Ascending aorta (tissue), 2 donors: ENCODE measurements at places on chromosomes 16 and 17.

DNA sequence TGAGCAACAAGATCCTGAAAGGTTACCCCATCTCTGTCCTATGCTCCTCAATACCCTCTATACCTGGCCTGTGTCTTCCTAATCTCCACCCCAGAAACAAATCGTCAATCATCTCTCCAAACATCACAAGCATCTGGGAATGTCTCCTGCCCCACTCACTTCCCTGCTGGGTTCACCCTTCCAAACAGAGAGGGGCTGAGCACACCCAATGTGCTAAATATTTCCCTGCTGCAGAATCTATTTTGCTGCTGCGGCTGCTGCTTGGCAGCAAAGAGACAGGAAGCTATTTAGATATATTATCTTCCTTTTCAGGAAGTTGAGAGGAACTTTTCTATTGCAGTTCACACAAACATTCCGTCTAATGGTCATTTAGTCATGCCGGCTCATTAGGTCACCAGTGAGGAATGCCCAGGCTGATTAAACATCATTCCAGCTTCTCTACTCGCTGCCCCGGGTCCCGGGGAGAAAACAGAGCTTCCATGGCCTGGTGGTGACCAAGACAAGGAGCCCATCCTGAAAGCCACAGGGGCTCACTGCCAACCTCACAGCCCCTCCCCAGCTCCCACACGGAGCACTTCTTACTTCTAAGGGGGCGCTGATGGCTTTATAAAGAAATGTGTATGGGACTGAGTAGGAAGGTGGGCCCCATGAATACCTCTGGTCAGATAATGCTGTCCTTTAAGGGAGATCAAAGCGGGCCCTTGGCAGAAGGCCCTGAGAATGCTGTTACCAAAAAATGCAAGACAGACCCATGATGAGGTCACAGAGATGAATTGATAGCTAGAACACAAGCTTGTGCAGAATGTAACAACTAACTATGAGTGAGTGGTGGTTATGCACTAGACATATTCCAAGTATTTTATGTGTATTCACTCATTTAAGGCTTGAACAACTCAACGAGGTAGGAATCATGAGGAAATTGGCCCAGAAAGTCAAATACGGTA, 218.3 kb downstream of the SOX9 start:
- no peaks in the 10 kb centered on the region for H3K4me1 ChIP-seq
- H3K36me3 ChIP-seq: no peaks in the 10 kb centered on the region
- H3K27ac ChIP-seq: peak overlapping the region; percentile 18

GRCh38 chr17:17749921-17750320, 68.7 kb downstream of the RAI1 start:
- DNase-seq: no peak
- H3K27ac ChIP-seq: peak overlapping the region; percentile 57
- H3K36me3 ChIP-seq: no peaks in the 10 kb centered on the region
- peaks cover 22% of the 10 kb centered on the region for H3K4me1 ChIP-seq
- H3K27me3 ChIP-seq: no peaks in the 10 kb centered on the region
- no peak overlapping the region for H3K4me3 ChIP-seq

GRCh38 chr16:65105171-65105570, 16.7 kb downstream of the CDH11 start:
- H3K4me3 ChIP-seq: no peak overlapping the region
- no peaks in the 10 kb centered on the region for H3K36me3 ChIP-seq
- DNase-seq: no peak

DNA sequence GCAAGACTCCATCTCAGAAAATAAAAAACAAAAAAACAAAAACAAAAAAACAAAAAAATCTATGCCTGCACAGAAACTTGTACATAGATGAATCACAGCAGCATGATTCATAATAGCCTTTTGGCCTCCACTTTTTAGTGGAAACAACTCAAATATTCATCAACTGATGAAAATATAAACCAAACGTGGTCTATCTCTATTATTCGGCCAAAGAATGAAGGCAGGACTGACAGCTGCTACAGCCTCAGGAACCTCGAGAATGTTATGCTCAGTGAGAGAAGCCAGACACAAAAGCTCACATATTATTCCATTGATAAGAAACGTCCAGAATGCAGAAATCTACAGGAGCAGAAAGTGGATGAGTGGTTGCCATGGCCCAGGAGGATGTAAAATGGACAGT, 19.8 kb downstream of the PPL start:
- DNase-seq: no peak
- H3K4me1 ChIP-seq: no peaks in the 10 kb centered on the region
- H3K4me3 ChIP-seq: no peak overlapping the region
- H3K27me3 ChIP-seq: no peaks in the 10 kb centered on the region

DNA sequence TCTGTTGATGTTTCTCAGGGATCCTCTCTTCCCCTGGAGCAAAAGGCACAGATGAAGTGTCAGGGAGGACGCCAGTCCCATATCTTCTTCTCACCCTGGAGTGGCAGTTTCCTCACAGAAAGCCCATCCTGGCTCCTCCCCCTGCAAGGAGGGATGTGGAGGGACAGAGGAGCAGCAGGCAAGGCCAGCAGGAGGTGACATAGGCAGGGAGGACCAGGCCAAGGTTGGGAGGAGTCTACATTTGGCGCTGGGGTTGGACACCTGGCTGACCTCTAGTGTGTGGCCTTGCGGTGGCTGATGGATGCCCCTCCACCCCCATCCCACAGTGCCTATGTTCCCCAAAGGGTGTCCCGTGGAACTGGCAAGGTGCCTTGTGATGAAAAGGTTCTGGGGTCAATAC, 125.4 kb downstream of the SEC14L1 start:
- H3K27ac ChIP-seq: no peak overlapping the region
- no peak overlapping the region for H3K4me3 ChIP-seq
- H3K4me1 ChIP-seq: no peaks in the 10 kb centered on the region
- no peaks in the 10 kb centered on the region for H3K27me3 ChIP-seq

DNA sequence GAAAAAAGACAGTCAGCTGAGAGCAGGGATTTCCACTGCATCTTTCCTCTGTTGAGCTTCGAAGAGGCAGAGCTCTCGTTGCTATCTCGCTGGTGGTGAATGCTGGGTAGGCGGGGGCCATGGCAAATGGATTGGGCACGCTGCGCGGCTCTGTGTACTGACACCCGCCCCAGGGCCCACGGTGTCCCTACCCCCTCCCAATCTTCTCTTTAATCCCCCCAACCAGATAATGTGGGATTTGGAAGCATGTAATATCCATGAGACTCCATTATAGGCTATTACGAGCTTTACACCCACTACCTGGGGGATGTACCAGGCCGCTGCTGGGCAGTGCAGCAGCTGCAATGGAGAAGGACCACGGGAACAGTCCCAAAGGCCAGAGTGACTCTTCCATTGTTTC, 8.3 kb downstream of the PIPOX start:
- no peak overlapping the region for H3K27ac ChIP-seq
- H3K4me3 ChIP-seq: no peak overlapping the region
- DNase-seq: no peak
- H3K36me3 ChIP-seq: no peaks in the 10 kb centered on the region
- no peaks in the 10 kb centered on the region for H3K4me1 ChIP-seq

- H3K27me3 ChIP-seq: no peaks in the 10 kb centered on the region
- H3K27ac ChIP-seq: peak overlapping the region; percentile 77
- H3K36me3 ChIP-seq: no peaks in the 10 kb centered on the region
- H3K4me1 ChIP-seq: peaks cover 4% of the 10 kb centered on the region
- H3K4me3 ChIP-seq: no peak overlapping the region
These were observed 14.1 kb upstream of the MRTFB start for GRCh38 chr16:14056970-14057369.

GRCh38 chr17:60311936-60312335, 80.0 kb downstream of the USP32 start:
- peaks cover 3% of the 10 kb centered on the region for H3K4me1 ChIP-seq
- H3K36me3 ChIP-seq: no peaks in the 10 kb centered on the region
- no peak overlapping the region for H3K4me3 ChIP-seq
- DNase-seq: no peak

GRCh38 chr16:19598805-19599510, 43.5 kb downstream of the VPS35L start:
- no peak overlapping the region for H3K4me3 ChIP-seq
- H3K4me1 ChIP-seq: peaks cover 7% of the 10 kb centered on the region
- no peaks in the 10 kb centered on the region for H3K27me3 ChIP-seq
- no peak for DNase-seq

GRCh38 chr16:66927918-66928649, 2.7 kb upstream of the RRAD start:
- peaks cover 40% of the 10 kb centered on the region for H3K4me1 ChIP-seq
- peaks cover 5% of the 10 kb centered on the region for H3K36me3 ChIP-seq
- no peak for DNase-seq
- H3K27ac ChIP-seq: peak overlapping the region; percentile 84
- H3K4me3 ChIP-seq: no peak overlapping the region

GRCh38 chr17:17363638-17364337, 60.6 kb downstream of the NT5M start:
- no peak overlapping the region for H3K27ac ChIP-seq
- H3K36me3 ChIP-seq: no peaks in the 10 kb centered on the region
- H3K4me1 ChIP-seq: no peaks in the 10 kb centered on the region
- DNase-seq: peak; percentile 61
- H3K4me3 ChIP-seq: no peak overlapping the region

DNA sequence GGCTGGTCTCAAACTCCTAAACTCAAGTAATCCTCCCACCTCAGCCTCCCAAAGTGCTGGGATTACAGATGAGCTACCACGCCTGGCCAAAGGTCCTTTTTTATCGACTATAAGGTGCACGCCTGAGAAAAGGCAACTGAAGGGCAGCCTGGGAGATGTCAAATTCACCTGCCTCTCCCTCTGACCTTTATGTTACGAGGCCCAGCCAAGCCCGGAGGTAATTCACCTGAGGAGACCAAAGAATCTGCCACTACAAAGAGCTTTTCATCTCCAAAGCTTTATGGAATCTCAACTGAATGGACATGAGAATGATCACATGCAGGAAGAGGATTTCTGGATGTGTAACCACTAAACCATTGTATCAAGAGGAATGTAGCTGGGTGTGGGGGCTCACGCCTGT, 37.2 kb downstream of the LYRM1 start:
- no peak overlapping the region for H3K27ac ChIP-seq
- H3K4me3 ChIP-seq: no peak overlapping the region
- H3K4me1 ChIP-seq: no peaks in the 10 kb centered on the region
- H3K27me3 ChIP-seq: no peaks in the 10 kb centered on the region

- no peak overlapping the region for H3K4me3 ChIP-seq
- no peak overlapping the region for H3K27ac ChIP-seq
- no peaks in the 10 kb centered on the region for H3K36me3 ChIP-seq
- peaks cover 10% of the 10 kb centered on the region for H3K4me1 ChIP-seq
- no peaks in the 10 kb centered on the region for H3K27me3 ChIP-seq
- no peak for DNase-seq
These were observed 12.2 kb upstream of the RMI2 start for GRCh38 chr16:11333010-11333409.

GRCh38 chr16:85365120-85365519, 248.0 kb upstream of the GSE1 start:
- DNase-seq: no peak
- H3K27ac ChIP-seq: no peak overlapping the region
- H3K4me3 ChIP-seq: no peak overlapping the region
- peaks cover 11% of the 10 kb centered on the region for H3K4me1 ChIP-seq
- no peaks in the 10 kb centered on the region for H3K36me3 ChIP-seq
- no peaks in the 10 kb centered on the region for H3K27me3 ChIP-seq

DNA sequence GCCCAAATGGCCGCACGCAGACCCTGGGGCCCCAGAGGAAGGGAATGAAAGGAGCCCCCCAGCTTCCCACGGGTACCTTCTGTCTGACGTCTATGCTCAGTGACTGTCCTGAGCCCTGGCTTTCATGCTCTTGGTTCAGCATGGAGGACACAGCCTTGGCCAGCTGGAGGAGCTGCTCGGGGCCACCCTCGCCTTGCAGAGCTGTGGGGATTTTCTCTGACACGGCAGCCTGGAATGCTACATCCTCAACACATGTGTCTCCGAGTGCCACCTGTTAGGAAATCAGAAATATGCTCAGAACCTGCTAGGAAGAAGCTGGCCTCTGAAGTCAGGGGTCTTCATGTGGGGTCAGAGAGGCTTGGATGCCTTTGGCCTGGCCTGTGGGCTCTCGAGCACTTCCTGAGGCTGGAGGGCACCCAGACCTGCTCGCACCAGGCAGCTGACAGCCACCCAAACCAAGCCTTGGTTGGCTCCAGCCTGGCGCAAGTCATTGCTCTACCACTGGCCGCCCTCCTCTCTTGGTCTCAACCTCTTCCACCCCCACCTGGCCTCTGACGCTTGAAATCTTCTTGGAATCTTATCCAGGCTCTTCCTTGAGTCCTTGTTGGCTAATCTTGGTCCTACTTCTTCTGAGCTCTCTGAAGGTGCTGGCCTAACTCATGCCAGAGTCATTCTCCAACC, 63.7 kb upstream of the BCO1 start:
- no peak overlapping the region for H3K27ac ChIP-seq
- no peaks in the 10 kb centered on the region for H3K4me1 ChIP-seq
- no peak overlapping the region for H3K4me3 ChIP-seq
- no peaks in the 10 kb centered on the region for H3K36me3 ChIP-seq

GRCh38 chr16:27244363-27244755, 24.2 kb downstream of the NSMCE1 start:
- H3K4me1 ChIP-seq: peaks cover 52% of the 10 kb centered on the region
- no peaks in the 10 kb centered on the region for H3K27me3 ChIP-seq
- H3K4me3 ChIP-seq: no peak overlapping the region
- DNase-seq: no peak
- no peaks in the 10 kb centered on the region for H3K36me3 ChIP-seq
- H3K27ac ChIP-seq: peak overlapping the region; percentile 73

DNA sequence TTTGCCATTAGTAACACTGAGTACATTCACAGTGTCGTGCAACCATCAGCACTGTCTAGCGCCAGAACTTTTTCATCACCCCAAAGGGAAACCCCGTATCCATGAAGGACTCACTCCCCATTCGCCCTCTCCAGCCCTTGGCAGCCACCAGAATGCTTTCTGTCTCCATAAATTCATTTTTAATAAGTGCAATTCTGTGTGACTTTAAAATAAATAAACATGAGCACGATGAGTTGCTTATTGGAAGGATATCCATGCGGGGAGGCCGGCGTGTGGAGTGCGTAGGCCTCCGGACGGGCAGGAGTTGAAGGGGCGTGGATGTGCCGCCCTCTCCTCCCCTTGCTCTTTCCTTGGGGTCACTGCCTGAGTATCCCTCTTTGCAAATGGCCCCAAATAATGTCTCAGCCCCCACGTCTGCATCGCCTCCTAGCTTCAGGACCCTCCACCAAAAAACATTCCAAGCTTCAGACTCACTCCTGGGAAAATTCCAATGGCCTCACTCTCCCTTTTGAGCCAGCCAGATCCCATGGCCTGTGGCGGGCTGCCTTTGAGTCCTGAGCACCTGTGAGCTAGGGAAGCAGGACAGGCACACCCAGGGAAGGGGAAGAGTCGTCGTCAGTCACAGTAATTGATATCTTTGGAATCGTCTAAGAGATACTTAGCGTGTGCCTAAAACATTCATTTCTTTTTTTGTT, 306.3 kb downstream of the SEC14L1 start:
- H3K4me1 ChIP-seq: peaks cover 18% of the 10 kb centered on the region
- DNase-seq: peak; percentile 61
- H3K27ac ChIP-seq: no peak overlapping the region
- H3K4me3 ChIP-seq: no peak overlapping the region

- no peak overlapping the region for H3K4me3 ChIP-seq
- H3K36me3 ChIP-seq: no peaks in the 10 kb centered on the region
- no peak overlapping the region for H3K27ac ChIP-seq
- no peaks in the 10 kb centered on the region for H3K4me1 ChIP-seq
These were observed 18.3 kb downstream of the TPSG1 start for GRCh38 chr16:1206786-1207185.

- no peaks in the 10 kb centered on the region for H3K27me3 ChIP-seq
- DNase-seq: no peak
- H3K27ac ChIP-seq: no peak overlapping the region
- no peak overlapping the region for H3K4me3 ChIP-seq
- no peaks in the 10 kb centered on the region for H3K36me3 ChIP-seq
- H3K4me1 ChIP-seq: no peaks in the 10 kb centered on the region
These were observed 258.3 kb upstream of the MON1B start for GRCh38 chr16:76932541-76933211.

GRCh38 chr16:29943846-29944799, 17.8 kb upstream of the TMEM219 start:
- H3K4me1 ChIP-seq: no peaks in the 10 kb centered on the region
- DNase-seq: no peak
- no peaks in the 10 kb centered on the region for H3K27me3 ChIP-seq
- no peak overlapping the region for H3K4me3 ChIP-seq
- H3K27ac ChIP-seq: no peak overlapping the region
